ENCODE measurements at places on chromosomes 3 and 15.

GRCh38 chr3:100647657-100648056, 38.3 kb downstream of the ADGRG7 start:
- DNase-seq = no peak

- peak; percentile 63 for DNase-seq
Measured at GRCh38 chr3:169662132-169662842, 1.2 kb downstream of the MECOM start.

DNA sequence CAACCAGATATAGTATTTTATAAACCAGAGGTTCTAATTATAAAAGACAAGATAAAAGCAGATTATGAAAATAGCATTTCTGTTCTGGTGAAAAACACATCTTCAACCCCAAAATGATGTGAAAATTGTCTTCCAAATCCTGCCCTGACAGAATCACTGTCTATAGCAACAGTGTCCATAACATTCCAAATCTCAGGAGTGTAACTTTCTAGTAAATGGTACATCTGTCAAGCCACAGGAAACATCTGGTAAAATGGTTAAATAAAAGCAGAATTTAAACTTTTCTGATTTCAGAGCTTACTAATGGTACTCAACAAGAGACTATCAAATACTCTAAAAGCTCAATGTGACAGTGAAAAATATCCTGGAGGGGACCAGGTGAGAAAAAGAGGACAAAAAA, 60.5 kb downstream of the VGLL4 start:
- DNase-seq = no peak

GRCh38 chr3:17915341-17915740, 172.9 kb upstream of the TBC1D5 start:
- DNase-seq = no peak

DNA sequence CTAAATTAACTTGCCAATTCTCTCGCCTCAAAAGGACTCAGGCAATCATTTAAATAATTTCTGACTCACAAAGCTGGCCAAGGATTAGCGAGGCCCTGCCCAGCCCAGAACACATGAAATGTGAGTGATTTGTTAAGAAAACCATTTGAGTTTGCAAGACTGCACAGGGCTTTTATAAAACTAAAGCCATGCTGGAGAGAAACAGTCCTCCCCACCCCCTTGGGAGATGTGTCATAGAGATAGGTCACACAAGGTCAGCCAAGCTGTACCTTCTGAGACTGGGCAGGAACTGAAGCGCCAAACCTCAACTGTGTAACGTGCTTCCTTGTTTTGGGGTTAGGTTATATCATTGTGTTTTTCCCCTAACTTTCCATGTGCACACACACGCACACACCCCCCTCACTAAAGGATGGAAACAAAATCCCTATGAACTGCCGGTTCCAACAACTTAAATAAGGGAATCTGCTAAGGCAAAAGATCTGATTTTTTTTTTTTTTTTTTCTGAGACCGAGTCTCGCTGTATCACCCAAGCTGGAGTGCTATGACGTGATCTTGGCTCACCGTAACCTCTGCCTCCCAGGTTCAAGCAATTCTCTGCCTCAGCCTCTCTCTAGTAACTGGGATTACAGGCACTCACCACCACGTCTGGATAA, 8.1 kb downstream of the SPATA12 start:
- peak; percentile 23 for DNase-seq

GRCh38 chr15:78207110-78207458, 27.3 kb downstream of the ACSBG1 start:
- no peak for DNase-seq

DNA sequence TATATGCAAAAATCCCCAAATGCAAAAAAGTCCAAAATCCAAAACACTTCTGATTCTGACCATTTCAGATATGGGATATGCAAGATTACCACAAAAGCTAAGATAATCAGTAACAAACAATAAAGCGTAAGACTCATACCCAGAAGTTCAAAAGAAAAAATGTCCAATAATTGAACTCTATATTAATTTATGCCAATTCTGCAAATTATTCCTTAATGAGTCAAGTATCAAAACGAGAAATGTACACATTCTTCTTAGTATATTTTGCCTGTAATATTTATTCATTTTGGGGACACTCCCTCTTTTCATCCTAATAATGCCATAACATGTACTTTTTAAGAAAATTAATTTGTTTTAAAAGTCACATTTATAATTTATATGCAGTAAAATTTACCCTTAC, 37.1 kb downstream of the DENND6A start:
- no peak for DNase-seq

Data from stimulated activated naive CD8-positive, alpha-beta T cell treated with anti-CD3 and anti-CD28 coated beads, Interleukin-15, Interleukin-2, amounts not matched to agents 100 U/mL and 50 U/mL, for 24 hours (primary cell).